Stimulated activated naive CD4-positive, alpha-beta T cell (primary cell): ENCODE measurements at places on chromosomes 2 and 18.

DNA sequence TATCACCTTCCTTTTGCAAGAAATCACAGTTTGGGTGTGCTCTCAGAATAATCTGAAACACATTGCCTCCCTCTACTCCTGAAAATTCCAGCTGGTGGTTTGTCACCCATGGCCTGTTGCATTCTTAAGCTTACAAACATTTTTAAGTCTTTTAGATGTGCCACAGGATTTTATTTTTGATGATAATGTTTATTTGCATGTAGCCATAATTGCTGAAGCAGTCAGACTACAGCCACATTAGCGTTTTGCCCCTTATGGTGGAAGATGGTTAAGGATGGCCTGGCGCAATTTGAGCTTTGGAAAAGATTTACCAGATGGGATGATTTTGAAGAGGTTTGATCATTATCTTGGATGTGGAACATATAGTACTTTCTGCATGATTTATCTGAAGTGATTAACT lies 439.5 kb downstream of the MEIS1 start:
- no peak for DNase-seq

DNA sequence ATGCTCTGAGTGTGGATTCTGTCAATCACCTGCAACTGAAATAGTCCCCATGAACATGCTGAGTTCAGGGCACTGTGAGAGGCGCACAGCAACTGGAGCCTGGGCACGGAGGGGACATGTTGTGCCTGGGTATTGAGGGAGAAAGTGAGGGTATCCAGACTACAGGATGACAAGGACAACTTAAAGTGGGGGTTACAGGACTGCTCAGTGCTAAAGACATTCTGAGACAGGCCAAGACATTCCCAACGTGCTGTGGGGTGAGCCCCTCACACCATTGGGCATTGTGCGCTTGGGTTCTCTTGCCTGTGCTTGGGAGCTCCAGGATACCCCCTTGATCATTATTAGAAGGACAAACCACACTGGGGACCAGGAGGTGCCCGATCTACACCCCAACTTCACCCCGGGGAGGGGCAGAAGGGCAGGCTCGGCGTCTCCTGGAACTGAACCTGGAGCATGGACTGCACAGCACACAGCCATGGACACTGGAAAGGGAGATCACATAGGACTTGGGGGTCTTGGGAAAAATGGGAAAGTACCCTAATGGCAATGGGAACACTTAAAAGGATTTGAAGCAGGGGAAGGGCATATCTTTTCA lies 72.5 kb upstream of the HDAC4 start:
- no peak for DNase-seq

DNA sequence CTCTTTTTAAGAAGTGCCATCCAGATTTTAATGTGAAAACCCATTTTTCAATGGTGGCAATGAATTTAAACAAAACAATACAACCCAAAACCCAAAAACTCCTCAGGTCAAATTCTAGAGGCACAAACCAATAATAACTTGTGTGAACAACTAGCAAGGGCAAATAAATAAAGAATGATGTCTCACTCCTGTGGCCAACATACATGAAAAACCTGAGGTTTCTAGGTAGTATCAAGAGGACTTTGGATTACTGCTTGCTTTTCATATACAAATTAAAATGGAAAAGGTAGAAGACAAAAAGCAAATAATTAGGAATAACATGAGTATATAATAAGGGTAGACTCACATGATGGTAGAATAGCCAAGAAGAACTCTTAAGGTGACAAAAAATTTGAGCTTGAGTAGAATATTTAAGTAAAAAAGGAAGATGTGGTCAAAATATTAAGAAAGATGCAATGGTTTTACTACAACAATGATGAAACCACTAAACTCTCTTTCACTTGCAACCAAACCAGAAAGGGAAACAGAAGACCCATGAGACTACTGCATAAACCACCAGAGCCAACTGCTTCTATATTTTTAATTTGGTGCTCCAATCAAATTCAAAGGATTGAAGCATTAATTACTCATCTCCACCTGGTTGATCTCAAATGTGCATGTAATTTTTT lies 53.5 kb downstream of the DARS1 start:
- no peak for DNase-seq

GRCh38 chr2:27875089-27875881 lies 14.9 kb downstream of the RBKS start:
- no peak for DNase-seq

- DNase-seq: no peak
Observed at GRCh38 chr2:125296742-125297141, 1271.7 kb downstream of the CNTNAP5 start.

DNA sequence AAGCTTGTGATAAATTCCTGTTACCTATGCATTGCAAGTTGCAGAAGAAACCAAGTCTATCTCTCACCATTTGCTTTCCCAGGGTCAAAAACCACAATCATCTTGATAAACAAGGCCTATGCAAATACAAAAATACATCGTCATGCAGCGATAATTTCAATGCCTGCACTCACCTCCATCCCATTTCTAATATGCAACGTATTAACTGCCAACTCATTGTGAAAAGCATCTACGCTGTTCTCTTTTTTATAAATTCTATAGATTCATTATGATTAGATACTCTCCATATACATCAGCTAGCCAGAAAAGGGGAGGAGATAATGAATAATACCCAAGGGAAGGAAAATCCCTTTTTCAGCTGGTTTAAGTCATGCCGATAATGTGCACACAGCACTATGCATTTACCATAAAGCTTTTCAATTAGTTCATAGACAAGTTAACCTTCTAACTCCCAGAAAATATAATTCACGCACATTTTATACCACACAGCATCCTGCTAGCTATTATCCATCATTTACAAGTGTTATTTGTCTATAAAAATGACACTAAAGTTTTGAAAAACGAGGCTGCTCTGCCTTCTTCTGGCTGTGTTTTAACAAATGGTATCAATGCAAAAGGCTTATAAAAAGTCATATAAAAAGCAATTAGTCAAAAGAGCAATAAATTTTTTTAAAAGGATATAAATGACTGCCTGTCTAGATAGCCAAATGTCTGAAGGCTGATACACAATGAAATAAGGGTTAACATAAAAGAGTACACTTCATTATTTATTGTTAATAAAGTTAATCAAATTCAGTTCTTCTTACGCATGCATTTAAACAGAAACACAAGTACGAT lies 77.6 kb downstream of the AFF3 start:
- DNase-seq: no peak

- DNase-seq: no peak
Observed at GRCh38 chr2:189661957-189662321, 680 bp downstream of the ASNSD1 start.

DNA sequence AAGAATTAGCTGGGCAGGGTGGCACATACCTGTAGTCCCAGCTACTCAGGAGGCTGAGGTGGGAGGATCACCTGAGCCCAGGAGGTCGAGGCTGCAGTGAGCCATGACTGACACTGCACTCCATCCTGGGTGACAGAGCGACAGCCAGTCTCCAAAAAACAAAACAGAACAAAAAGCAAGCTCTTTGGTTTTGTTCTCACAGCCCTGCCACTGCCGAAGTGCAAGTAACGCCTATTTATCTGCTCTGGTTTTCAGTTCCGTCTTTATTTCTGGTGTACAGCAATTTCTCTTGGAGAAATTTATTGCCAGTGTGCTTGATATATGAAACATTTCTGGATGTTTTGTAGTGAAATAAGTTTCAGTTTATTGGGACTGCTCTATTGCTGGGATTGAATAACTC lies 61.9 kb downstream of the RAB10 start:
- no peak for DNase-seq

DNA sequence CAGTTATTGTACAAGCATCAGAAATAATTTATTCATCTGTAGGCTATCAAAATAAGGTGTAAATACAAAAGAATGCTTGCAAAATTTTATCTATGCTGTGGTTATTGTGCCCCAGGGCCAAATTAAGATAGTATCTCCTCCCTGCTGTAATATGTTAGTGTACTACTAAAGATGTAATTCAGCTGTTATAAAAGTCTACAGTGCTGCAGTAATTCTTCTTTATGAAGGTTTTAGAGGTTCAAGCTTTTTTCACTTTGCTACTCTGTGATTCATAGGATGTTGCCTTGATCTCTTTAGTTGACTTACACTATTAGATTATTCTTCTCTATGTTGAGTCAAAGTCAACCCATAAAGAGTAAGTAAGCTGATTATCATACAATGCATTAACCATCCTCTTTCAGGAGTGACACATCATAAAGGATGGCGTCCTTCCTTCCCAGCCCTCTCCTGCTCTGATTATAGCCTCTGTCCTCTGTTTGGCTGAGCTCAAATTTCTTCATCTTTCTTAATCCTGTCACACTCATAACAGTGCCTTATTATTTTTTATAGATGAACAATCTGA lies 29.3 kb upstream of the DYNAP start:
- no peak for DNase-seq

- no peak for DNase-seq
Observed at GRCh38 chr18:35345460-35345921, 1.3 kb upstream of the ZNF24 start.

DNA sequence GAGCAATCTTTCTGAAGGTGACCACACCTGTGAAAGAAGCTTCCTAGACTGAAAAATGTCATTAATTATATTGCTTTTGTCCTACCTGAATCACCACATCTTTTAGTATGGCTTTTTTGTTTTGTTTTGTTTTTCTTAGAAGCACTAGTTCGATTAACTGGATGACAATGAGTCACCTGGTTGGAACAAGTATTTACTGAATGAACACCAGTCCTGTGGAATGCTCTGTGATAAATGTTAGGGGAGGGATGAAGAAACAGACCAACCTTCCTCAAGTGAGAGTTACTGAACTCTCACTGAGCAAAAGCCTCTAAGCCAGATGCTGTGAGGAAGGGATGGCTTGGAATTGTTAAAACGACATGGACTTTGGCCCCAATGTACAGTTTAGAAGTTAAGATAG lies 26.8 kb upstream of the DCC start:
- DNase-seq: no peak

DNA sequence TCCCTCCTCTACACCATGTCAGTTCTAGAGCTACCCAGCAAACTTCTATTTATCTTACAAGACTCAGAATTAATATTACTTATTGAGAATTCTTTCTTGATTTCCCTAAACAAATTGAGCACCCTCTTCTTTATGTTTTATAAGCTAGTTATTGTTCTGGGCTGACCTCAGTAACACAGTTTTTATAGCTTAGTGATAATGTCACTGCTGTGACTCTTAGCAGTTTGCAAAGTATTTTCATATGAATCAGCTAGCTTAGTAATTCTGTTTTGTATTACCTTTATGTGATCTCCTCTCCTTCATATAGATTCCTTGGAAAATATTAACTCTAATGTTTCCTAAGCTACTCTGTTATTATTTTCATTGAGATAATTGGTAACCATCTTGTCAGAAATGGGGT lies 114.9 kb downstream of the PMS1 start:
- DNase-seq: no peak

DNA sequence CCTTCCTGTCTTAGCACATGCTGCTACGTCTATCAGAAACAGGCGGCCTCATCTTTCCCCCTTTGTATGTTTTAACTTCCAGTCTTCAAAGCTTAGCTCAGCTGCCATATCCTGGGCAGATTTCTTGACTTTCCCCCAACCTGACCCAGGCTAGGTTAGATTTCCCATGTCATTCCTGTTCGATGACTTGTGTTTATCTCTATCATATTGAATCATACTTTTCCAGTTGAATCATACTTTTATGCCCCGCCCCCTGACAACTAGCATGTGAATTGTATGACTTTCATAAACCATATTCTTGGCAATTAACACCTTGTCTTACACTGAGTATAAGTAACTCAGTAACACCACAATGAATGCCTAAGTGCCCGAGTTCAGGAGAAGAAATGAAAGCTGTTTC lies 128.3 kb downstream of the CYRIA start:
- no peak for DNase-seq

DNA sequence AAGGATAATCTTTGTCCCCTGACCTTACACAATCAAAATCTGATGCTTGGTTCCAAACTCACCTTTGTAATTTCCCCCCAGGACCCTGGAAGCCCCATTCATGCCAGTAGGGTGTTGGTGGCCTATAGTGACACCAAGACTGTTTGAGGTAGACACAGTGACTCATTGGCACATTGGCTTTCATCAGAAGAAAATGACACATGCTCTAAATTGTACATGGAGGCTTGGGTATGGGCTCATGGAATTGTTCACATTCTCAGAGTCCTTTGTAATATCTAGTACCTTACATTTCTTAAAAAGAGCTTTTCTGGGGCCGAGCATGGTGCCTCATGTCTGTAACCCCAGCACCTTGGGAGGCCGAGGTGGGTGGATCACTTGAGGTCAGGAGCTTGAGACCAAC lies 61.2 kb upstream of the LRPPRC start:
- no peak for DNase-seq
